T-helper 2 cell (primary cell): ENCODE measurements at places on chromosomes 1 and 21.
A peak's percentile ranks its signal among the peaks of the same experiment; 100 is the strongest.

DNA sequence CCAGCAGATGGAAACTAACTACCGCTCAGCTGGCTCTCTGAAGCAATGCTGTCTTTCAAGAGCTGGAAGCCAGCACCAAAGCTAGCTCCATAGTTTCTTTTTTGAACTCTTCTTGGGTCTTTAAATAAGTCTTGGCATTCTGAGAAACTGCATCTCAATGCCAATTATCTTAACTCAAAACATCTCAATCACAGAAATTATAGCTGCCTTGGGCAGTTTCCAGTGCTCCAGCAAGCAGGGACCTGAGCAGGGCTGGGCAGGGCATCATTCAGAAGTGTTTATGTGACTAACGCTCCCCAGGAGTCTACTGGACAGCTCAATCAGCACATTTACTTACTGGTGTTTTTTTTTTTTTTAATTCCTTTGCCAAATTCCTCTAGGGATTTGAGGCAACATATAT lies 18.3 kb upstream of the PADI4 start:
- no peak for DNase-seq

- no peak for DNase-seq
These were observed 50.3 kb downstream of the S100B start for GRCh38 chr21:46554431-46555224.

GRCh38 chr1:192573499-192573898 lies 2.1 kb upstream of the RGS1 start:
- DNase-seq, result no peak

- no peak for DNase-seq
These were observed 107.0 kb upstream of the IRF2BP2 start for GRCh38 chr1:234716908-234717375.

DNA sequence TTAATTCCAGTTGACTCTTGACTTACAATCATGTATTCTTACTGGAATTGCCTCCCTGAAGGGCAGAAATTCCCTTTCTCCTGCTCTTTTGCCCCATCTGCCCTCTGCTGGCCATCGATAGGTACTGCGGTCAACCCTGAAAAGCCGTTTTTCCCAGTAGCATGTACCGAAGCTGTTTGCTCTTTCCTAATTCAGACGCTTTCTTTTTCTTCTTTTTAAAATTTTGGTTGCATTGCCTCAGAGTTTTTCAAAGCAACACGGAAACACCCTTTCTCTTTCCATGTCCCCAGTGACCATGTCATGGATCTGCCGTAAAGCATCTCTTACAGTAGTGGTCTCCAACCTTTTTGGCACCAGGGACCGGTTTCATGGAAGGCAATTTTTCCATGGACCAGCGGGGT lies 164.2 kb upstream of the C1orf21 start:
- peak; percentile 3 for DNase-seq

DNA sequence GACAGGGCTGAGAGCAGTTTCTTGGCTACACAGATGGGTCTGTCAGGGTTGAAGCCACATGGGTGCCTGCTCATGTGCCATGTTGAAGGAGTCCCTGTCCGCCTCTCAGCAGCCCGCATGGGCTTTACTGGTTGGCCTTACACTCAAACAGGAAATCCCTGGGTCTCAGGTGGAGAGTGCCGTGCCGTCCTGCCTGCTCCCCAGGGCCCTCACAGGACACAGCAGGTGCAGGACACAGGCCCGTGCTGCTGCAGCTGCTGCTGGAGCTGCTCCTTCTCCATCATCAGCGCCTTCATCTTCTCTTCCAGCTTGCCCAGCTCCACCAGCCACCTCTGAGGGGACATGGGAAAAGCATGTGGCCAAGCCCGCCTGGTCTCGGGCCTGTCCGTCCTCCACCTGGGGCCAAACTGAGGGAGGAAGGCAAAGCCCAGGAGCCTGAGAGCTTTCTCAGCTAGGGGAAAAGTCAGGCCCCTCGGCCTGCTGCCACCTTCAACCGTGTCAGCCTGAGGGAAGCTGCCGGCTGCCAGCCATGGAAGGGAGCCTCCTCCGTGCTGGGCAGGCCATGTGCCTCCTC lies 5.5 kb downstream of the SLFNL1 start:
- DNase-seq, result no peak

- DNase-seq, result no peak
These were observed 4.7 kb downstream of the FOXO6 start for GRCh38 chr1:41365772-41366454.

GRCh38 chr21:36149788-36150711 lies 6.6 kb upstream of the DOP1B start:
- no peak for DNase-seq

- DNase-seq, result no peak
These were observed 109.0 kb upstream of the GREM2 start for GRCh38 chr1:240720976-240721375.

DNA sequence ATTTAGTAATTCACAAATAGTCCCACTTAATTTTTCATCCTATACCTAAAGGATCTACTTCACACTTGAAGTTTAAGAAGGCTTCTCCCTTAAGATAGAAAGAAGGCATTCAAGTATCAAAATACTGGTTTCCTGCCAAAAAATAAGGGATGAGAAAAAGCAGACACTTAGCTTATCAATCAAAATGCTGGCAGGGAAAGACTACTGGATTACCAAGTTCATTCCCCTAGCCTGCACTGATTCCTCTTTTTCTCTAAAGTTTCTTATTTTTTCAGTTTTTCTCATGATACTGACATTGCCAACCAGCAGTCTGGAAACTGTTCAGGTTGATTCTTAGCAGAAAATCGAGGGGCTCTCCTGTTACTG lies 204.6 kb downstream of the GABPA start:
- DNase-seq, result no peak

DNA sequence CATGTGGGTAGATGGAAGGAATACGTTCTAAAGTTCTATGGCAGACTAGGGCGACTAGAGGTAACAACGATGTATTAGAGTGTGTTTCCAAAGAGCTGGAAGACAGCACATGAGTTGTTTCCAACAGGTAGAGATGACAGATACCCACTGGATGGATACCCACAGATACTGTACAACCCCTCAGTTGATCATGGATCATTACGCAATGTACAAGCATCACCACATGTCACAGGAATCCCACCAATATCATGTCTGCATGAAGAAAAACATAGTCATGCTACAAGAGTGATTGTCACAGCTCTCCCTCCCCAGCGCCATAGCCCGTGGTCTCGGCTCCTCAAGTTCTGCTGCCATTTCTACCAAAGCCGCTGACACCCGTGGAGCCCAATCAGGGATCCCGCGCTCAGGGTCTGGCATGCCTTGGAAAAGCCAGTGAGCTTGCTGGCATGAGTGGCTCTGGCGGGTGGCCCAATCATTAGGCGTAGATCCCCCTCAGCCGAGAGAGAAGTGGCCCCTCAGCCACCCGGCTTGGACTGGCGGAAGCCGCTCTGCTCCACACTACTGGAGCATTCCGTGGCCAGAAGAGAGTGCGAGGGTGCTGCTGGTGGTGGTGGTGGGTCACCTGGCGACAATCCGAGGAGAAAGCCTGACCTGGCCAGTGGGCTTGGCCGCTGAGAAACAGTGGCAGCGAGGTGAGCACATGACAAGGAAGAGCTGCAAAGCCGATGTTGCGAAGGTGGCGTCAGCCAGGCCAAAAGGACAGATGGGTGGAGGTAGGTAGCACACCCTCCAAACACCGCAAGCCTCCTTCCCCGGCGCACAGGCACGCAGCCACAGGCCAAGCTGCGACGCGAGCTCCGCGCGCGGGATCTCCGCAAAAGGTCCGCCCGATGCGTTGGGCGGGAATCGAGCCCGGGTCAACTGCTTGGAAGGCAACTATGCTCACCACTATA lies 65.7 kb upstream of the FCGR2A start:
- DNase-seq, result no peak

DNA sequence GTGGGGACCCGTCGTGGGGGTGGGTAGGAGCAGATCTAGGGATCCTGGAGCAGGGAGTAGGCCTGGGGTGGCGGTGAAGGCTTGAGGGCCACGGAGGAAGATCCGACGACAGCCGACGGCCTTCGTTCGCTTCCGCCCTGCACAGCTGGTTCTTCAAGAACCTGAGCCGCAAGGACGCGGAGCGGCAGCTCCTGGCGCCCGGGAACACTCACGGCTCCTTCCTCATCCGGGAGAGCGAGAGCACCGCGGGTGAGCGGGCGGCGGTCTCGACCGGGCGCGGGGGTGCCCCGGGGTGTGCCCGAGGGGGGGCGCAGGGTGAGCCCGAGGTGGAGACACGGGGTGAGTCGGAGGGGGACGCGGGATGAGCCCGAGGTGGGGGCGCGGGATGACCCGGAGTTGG lies 16.5 kb upstream of the HDAC1 start:
- no peak for DNase-seq

- DNase-seq, result no peak
These were observed 80.5 kb upstream of the RALGPS2 start for GRCh38 chr1:178644308-178645120.

DNA sequence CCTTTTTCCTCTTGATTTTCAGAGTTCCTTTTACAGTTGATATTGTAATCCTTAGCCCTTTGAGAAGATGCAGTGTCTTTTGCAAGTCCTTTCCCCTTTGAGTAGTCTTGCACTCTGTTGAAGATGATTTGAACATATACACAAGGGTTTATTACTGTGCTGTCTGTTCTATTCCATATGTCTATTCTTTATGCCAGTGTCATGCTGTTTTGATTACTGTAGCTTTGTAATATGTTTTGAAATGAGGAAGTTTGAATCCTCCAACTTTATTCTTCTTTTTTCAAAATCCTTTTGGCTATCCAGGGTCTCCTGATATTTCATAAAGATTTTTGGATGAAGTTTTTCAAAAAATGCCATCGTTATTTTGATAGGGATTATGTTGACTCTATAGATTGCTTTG lies 101.0 kb downstream of the POFUT2 start:
- DNase-seq, result no peak

DNA sequence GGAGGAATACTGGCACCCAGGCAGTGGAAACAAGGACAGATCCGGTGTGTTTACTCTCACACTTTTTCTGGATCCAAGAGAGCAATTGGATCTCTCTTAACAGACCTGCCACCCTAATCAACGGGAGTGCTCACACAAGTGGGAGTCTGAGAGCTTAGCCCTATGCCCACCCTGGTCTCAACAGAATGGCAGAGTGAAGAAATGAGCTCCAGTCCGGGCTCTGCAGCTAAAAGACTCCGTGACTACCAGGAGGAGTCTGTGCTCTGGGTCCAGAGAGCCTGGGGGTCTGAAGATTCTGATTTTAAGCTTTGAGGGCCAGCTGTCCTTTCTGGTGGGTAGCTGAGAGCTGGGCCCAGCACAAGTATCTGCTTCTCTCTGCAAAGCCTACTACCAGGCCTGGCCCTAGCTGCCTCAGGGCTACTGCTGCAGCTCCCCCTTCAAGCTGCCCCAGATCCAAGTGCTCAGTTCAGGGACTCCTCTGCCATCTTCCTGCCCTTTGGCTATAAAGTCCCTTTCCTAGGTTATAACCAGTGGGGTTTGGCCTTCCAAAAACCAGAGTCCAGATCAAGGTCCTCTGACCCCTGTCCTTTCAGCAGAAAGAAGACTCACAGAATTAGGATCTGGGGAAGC lies 3.9 kb downstream of the S100A9 start:
- DNase-seq, result no peak

DNA sequence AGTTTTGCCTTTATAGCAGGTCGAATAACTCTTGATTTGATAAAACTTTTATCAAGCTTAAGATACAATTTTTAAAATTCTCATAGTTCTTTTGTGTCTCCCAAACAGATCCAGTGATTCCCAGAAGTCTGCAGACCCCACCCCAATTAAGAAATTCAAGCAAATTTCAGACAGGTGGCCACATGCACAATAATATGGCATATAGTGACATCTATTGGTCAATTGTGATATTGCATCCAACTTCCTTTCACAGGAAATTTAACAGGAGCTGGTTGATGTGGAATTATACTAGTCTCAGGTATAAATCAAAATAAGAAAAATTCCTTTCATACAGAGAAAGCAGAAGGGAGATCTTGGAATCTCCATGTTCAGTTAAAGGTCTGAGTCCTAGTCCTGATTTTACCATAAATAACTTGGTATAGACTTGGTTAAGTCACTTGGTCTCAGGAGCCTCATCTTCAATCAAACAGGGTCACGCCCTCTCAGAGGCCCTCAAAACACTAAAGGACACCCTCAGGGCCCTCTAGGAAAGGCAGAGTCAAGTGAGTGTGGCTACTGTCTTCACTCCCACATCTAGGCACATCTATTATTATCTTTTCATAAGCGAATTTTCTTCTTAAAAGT lies 24.1 kb downstream of the PIGM start:
- DNase-seq, result no peak

- no peak for DNase-seq
These were observed 30.4 kb downstream of the KCNN3 start for GRCh38 chr1:154839691-154840090.

DNA sequence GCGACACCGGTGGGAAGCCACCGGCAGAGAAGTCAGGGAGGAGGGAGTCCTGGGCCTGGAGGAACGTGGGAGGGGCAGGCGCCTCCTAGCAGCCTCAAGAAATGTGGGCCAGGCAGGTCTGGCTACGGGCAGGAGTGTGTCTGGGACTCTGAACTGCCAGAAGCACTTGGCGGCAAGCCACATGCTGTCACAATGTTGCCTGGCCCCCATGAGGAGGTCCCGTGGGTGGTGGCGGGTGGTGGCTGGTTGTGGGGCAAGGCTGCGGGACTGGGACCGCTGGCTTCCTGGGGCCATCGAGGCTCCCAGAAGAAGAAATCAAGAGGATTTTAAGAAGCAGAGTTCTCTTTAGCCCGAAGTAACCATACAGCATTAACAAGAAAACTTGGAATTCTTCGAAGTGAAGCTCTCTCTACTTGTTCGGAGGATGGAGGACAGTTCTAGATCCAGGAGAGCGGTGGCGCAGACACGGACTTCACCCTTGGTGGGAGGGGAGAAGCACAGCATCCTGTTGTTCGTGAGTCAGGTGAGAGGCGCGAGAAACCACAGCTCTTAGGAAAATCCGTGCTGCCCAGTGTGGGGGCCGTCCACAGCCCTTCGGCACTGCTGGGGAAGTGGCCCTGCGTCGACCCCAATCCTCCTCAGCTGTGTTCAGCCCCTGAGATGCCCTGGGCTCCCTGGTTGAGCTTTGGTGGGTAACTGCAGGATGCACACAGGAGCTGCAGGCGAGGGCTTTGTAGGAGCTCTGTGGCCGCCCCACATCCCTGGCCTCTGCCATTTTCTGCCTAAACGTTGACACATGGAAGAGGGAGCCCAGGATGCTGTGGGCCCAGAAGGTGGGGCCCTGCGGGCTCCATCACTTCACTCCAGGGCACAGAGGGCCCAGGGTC lies 12.4 kb downstream of the SKI start:
- no peak for DNase-seq

DNA sequence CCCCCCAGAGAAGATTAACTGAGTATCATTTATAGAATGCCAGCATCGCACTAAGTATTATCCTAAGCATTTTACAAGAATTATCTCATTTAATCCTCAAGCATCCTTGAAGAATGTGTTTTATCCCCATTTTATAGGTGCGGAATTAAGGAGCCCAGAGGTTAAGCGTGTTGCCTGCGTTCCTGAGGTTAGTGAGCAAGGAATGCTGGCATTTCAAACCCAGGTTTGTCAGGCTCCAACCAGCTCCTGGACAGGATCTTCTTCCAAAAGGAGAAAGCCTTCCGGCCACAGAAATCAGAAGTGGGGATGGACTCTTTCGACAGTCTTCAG lies 82.3 kb downstream of the SSBP3 start:
- no peak for DNase-seq

- DNase-seq, result no peak
These were observed 20.3 kb upstream of the PTGFRN start for GRCh38 chr1:116889380-116889779.
